ENCODE measurements at places on chromosomes 6 and 20. TPM values are rescaled to one million over a fixed set of nuclear protein-coding genes. Genes with fewer than 3 reads are reported as not detected.

GRCh38 chr6:167987396-167988153 lies 9.9 kb upstream of the KIF25 start:
- no peaks in the 10 kb centered on the region for H3K27me3 ChIP-seq
- no peak for DNase-seq
- no peak overlapping the region for H3K27ac ChIP-seq
- no peak overlapping the region for H3K4me3 ChIP-seq

DNA sequence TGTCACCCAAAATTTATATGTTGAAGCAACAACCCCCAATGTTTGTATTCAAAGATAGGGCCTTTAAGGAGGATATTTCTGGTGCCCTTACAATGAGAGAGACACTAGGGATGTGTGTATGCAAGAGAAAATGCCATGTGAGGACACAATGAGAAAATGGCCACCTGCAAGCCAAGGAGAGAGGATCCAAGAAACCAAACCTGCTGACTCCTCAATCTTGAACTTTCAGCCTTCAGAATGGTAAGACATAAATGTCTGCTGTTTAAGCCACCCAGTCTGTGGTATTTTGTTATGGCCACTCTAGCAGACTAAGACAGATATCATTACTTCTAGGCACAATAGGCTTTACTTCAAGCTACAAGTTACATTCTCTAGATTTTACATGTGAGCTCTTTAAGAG lies 1145.1 kb upstream of the MAP3K7 start:
- no peak overlapping the region for H3K27ac ChIP-seq
- H3K4me3 ChIP-seq: no peak overlapping the region
- no peak for DNase-seq
- no peaks in the 10 kb centered on the region for H3K36me3 ChIP-seq
- H3K27me3 ChIP-seq: no peaks in the 10 kb centered on the region

- no peaks in the 10 kb centered on the region for H3K36me3 ChIP-seq
- no peaks in the 10 kb centered on the region for H3K4me1 ChIP-seq
- no peak overlapping the region for H3K27ac ChIP-seq
- DNase-seq: no peak
- H3K27me3 ChIP-seq: no peaks in the 10 kb centered on the region
Measured at GRCh38 chr20:22389836-22390542, 194.4 kb downstream of the FOXA2 start.

Gene MUC21
- total RNA-seq: not detected

DNA sequence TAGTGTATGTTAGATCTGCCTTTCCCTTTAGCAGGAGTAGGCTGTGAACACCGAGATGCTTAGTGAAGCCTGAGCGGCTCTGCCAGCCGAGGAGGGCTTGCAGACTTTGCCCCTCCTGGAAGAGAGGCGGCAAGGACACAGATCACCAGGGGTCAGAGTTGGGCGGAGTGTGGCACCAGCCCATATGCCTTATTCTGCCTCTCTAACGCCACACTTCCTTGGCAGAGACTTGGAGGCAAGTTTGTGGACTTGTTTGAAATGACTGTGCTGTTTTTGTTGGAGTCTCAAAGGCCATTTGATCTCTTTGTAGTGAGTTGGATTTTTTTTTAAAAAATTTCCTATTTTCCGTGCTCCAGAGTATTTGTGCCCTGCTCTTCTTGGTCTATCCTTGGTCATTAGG lies 44.5 kb upstream of the CLDN20 start:
- peaks cover 6% of the 10 kb centered on the region for H3K27me3 ChIP-seq
- no peak for DNase-seq
- peaks cover 10% of the 10 kb centered on the region for H3K4me1 ChIP-seq
- no peak overlapping the region for H3K4me3 ChIP-seq

GRCh38 chr20:22248051-22248667 lies 336.2 kb downstream of the FOXA2 start:
- H3K27ac ChIP-seq: no peak overlapping the region
- no peaks in the 10 kb centered on the region for H3K36me3 ChIP-seq
- H3K4me3 ChIP-seq: no peak overlapping the region
- no peaks in the 10 kb centered on the region for H3K27me3 ChIP-seq
- DNase-seq: no peak

Gene ADTRP
- total RNA-seq: 24.1 TPM

DNA sequence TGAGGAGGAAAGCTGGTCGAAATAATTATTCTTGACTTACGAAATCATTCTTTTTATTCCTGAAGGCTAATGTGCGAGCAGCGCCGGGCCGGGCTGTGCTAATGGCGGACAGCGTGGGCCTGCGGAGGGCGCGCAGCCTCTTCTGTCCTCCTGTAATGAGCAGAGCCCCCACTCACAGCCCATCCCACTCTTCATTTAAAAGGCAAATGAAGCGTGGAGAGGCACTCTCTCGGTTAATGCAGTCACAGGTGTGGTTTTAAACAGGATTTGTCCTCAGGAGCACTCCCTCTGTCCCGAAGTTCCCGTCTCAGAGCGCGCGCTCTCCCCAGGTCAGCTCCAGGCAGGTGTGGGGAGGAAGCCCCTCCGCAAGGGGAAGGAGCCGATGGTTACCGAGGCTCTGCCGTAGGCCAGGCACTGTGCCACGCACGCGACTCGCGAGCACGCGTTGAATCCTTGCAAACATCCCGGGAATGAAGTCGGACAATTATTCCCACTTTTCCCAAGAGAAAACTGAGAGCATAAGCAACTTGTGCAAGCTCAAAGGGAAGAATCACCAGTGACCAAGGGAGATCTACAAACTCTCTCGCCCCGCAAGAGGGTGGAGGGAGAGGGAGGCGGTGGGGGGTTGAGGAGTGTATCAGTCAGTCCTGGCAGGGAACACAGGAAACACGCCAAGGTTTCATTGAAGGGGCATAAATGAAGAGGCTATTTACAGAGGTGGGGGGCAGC lies 35.5 kb upstream of the ZFAND3 start:
- no peak overlapping the region for H3K27ac ChIP-seq
- peak; percentile 23 for DNase-seq
- H3K27me3 ChIP-seq: peaks cover 32% of the 10 kb centered on the region
